ENCODE measurements at places on chromosomes 7 and 10.

GRCh38 chr7:85736085-85736484 is 549.2 kb upstream of the SEMA3D start:
- no peak for DNase-seq

- no peak for DNase-seq
Measured at GRCh38 chr10:129961157-129961701, 2.8 kb downstream of the EBF3 start.

- DNase-seq: no peak
Measured at GRCh38 chr10:48193556-48193955, 80.9 kb downstream of the FRMPD2 start.

GRCh38 chr10:7856678-7857077 is 38.4 kb downstream of the TAF3 start:
- no peak for DNase-seq

DNA sequence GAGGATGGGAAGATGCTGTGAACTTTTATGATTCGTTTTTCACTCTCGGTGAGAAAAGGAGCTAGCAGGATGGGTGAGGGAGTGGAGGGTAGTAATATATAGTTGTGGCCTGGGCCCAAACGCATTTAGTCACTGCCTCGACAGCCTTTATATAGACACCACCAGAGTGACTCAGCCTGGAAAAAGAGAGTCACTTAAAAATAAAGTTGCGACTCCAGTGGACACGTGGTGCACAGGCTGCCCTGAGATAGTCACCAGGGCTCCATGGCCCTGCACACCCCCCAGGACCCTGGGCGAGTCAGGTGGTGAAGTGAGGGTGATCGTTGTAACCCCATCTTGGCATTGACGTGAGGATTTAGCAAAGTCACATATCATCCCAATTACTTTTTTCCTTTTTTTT is 106.7 kb downstream of the CUX1 start:
- DNase-seq: no peak

DNA sequence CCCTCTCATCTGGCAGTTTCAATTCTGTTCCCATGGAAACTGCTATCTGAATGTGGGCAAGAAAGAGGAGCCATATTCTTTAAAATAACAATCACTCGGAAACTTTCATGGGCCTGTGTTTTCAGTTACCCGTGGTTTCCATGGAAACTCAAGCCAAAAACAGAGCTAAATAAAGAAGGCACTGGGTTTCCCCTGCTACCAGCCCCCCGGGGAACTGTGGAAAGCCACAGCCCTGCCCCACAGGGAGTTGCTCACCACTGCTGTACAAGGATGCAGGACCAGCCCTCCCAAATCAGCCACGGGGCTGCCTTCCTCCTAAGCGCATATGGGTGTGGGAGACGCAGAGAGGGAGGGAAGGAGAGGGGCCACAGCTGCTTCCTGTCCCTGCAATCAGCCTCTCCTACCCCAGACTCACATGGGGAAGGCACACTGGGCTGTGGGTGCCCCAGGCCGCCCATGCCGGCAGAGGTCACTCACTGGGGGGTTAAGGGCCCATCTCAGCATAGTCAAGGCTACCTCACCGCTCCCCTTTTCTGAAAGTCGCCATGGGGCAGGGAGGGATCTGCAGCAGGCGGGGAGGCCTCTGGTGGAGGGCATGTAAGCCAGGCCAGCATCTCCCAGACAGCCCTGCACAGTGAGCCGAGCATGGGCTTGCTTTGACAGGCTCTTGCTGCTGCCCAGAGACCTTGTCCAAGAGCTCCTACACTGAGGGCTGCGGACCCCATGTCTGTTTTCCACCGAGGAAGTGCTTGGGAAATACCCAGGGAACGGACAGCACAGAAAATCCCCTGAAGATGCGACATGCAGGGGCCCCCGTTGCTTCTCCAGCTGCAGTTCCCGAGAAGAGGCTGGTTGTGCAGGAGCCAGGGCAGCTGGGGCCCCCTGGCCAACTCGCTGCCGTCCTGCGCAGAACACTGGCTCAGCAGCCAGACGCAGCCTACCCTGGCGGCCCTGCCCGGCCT is 157.3 kb upstream of the PPP2R2D start:
- DNase-seq: no peak

All from A673 (cell line).